Central memory CD4-positive, alpha-beta T cell (primary cell): ENCODE measurements at places on chromosomes 16 and 17.

DNA sequence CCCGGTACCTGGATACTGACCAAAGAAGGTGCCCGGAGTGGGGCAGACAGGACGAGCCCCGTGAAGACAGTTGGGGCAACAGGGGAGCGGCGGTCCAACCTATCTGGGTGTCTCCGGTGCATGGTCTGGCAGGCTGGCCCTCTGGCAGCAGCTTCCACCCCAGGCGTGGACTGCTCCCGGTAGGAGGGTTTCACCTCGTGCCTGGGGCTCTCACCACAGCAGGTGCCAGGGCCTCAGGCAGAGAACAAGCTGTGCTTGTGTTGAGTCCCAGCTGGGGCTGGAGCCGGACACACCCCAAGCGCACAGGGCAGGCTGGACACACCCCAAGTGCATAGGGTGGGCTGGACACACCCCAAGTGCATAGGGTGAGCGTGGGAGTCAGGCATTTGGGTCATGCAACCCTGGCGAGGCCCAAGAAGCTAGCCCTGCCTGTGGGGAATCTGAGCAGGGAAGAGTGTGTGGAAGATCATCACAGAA lies 1.5 kb upstream of the FBXL16 start:
- no peak for DNase-seq

- DNase-seq: no peak
Observed at GRCh38 chr17:36532435-36532975, 2.2 kb downstream of the MYO19 start.

- DNase-seq: no peak
Observed at GRCh38 chr16:54050459-54051210, 236.0 kb downstream of the IRX3 start.

GRCh38 chr17:62888765-62889164 lies 77.3 kb upstream of the TANC2 start:
- DNase-seq: no peak

- no peak for DNase-seq
Observed at GRCh38 chr16:61945511-61945910, 90.7 kb downstream of the CDH8 start.

DNA sequence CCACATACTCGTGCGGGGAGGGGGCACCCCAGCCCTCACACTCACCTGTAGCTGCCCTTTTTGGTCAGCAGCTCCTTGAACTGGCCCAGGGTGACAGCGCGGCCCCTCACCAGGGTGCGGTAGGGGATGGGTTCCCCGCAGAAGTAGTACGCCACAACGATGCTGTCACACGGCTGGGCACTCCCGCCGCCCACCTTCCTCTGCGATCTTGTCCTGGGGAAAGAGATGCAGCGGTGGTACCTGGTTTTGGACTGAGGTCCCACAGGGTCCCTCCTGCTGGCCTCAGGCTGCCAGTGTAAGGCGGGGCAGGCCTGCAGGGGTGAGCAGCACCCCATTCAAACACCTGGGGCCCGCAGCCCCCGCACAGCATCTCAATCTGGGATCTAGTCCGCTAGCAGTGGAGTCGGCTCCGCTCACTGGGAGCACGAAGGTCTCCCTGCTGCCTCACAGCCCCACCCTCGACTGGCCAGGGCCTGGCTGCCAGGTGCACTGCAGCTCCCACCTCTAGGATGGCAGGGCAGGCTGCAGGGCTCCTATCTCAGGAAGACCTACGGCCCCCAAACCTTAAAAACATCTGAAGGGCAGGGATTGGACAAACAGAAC lies 6.5 kb downstream of the PDIA2 start:
- DNase-seq: no peak

DNA sequence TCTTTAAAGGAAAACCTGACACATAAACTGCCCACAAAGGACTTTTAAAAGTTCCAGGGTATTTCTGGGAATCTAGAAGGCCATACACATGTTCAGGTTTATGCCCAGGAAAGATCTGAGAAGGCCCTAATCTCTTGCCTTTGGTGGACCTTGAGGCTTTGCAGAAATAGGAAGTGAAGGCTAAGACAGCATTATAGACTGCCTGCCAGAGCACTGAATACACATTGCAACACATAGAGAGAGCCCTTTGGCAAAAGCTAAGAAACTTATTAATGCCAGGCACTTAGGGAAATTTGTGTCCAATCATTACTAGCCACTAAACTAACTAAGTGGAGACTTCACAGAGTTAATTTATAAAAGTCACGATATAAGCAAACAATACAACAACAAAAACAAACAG lies 70.4 kb downstream of the MMD start:
- no peak for DNase-seq

- DNase-seq: no peak
Observed at GRCh38 chr16:4639899-4640509, 15.4 kb downstream of the MGRN1 start.

DNA sequence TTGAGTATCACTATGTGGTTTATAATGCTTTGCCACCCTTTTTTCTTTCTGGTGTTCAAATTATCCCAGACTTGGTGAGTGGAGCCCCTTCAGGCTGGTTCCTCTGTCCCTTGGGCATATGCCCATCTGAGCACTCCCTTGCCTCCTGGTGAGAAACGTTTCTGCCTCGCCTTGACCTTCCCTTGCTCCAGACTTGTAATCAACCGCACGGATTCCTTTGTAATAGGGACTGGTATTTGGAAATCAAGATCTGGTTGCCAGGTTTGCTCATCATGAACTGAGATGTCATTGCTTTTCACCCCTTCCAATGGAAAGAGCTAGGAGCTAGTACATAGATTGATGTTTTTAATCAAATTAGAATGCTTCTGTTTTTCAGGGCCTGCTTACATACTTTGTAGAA lies 43.7 kb downstream of the SEC14L1 start:
- DNase-seq: no peak

GRCh38 chr16:20611350-20611902 lies 35.3 kb upstream of the ACSM2B start:
- DNase-seq: no peak

GRCh38 chr17:49381033-49381432 lies 19.0 kb upstream of the ZNF652 start:
- DNase-seq: no peak

GRCh38 chr16:70657956-70658355 lies 11.6 kb downstream of the IL34 start:
- DNase-seq: no peak
